ENCODE measurements at places on chromosomes 2 and 18.

GRCh38 chr18:77207540-77207939 is 42.1 kb upstream of the GALR1 start:
- H3K36me3 ChIP-seq: no peaks in the 10 kb centered on the region
- H3K4me3 ChIP-seq: no peak overlapping the region
- peak overlapping the region; percentile 75 for H3K27ac ChIP-seq
- peaks cover 18% of the 10 kb centered on the region for H3K4me1 ChIP-seq
- DNase-seq: no peak

DNA sequence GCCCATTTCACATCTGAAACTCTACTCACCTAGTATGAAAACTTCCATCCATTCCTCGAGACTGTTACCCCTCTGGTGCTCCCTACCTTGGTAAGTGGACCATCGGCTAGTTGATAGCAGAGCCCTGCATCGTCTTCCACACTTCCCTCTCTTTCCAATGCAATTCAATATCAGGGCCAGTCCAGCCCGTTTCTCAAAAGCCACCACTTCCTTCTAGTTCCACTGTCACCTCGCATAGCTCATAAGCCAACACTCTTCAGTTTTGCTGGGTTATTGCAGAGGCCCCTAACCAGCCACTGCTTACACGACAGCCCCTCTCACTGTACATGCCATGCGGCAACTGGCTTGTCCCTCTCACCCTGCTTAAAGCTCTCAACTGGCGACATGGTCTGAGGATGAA is 10.2 kb upstream of the ZNF407 start:
- no peak overlapping the region for H3K4me3 ChIP-seq
- H3K36me3 ChIP-seq: no peaks in the 10 kb centered on the region
- no peaks in the 10 kb centered on the region for H3K27me3 ChIP-seq
- no peak overlapping the region for H3K27ac ChIP-seq
- H3K4me1 ChIP-seq: no peaks in the 10 kb centered on the region

GRCh38 chr2:201244829-201245228 is 15.5 kb upstream of the CASP8 start:
- H3K4me1 ChIP-seq: peaks cover 3% of the 10 kb centered on the region
- no peaks in the 10 kb centered on the region for H3K27me3 ChIP-seq
- H3K27ac ChIP-seq: no peak overlapping the region
- H3K4me3 ChIP-seq: no peak overlapping the region
- no peaks in the 10 kb centered on the region for H3K36me3 ChIP-seq
- peak; percentile 62 for DNase-seq

GRCh38 chr2:236548179-236548921 is 21.3 kb upstream of the ACKR3 start:
- no peak overlapping the region for H3K27ac ChIP-seq
- DNase-seq: no peak
- H3K4me3 ChIP-seq: no peak overlapping the region
- no peaks in the 10 kb centered on the region for H3K27me3 ChIP-seq
- H3K36me3 ChIP-seq: no peaks in the 10 kb centered on the region

DNA sequence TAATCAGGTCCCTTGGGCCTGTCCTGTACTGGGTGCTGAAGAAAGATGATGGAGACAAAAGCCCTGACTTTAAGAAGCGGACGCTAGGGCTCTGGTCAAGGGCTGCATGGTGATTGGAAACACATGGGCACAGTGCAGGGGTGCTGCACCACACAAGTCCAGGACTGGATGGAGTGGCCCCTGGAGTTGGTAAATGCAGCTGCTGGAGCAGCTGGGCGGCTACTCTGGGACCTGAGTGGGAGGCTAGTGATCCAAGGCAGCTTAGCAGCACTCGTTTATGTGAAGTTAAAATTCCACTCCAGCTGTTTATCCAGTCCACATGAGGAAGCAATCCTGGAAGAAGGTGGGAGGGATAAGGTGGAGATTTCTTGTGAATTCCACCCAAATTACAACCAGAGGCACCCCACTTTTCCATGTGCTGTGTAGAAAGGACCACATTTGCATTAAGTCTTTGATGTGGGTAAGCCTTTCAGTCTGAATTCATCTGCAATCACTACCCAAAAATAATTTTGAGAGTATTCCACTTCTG is 24.9 kb downstream of the MERTK start:
- H3K27ac ChIP-seq: no peak overlapping the region
- DNase-seq: no peak
- peaks cover 5% of the 10 kb centered on the region for H3K36me3 ChIP-seq
- H3K4me3 ChIP-seq: no peak overlapping the region

DNA sequence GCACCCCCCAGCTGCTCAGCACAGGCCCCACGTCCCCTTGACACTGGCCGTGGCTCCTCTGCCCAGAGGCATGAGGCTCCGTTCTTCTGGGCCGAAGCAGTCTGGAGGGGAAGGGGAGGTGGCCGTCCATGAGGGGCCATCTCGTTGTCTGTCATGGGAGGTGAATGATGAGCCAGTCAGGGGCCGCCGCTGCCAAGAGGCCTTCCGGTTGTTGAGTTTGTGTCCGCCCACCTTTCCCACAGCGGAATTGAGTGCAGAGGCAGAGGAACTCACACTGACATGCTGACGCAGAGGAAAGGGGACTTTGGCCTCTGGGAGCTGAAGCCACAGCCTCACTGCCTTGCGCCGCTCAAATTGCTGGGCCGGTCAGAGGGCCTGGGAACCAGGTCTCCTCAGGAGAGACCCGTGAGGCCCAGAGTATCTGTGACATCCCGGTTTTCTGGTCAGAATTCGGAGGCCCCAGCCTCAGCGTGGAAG is 268.4 kb downstream of the ATAD2B start:
- H3K4me3 ChIP-seq: no peak overlapping the region
- DNase-seq: no peak
- H3K36me3 ChIP-seq: peaks cover 7% of the 10 kb centered on the region

DNA sequence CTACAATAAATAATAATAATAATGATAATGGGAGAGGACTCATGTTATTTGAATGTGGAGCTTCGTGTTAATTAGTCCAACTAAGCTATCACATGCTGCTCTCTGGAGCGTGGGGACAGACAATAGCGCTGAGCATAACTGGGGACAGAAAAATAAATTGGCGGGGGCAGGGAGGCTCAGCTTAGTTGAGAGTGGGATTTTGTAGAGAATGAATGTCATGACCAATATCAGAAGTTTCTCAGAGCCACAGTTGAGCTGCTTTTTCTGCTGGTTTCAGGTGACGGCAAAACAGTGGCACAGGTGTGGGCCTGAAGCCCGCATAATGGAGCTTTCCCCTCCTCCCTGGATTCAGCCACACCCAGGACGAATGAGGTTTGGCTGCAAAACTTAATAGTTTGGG is 111.1 kb upstream of the CAB39 start:
- no peak overlapping the region for H3K27ac ChIP-seq
- H3K4me3 ChIP-seq: no peak overlapping the region
- H3K36me3 ChIP-seq: no peaks in the 10 kb centered on the region
- no peak for DNase-seq
- no peaks in the 10 kb centered on the region for H3K4me1 ChIP-seq

DNA sequence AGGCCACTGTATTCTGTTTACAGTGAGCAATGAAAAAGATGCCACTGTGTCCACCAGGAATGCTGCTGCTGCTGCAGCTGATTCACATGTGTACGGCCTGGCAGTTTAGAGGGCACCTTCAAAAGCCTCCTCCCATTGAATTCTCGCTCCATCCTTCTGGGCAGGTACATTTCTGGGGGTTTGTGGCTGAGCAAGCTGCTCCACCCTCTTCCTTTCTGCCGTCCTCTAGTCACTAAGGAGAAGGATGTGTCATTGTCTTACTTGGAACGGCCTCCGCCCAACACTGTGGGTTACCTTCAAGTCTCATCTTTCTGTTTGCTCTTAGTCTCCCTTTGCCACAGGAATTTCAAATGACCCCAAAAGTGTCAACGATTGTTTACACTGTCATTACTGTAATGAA is 182.0 kb downstream of the ZBTB7C start:
- H3K27ac ChIP-seq: no peak overlapping the region
- no peaks in the 10 kb centered on the region for H3K27me3 ChIP-seq
- H3K36me3 ChIP-seq: no peaks in the 10 kb centered on the region
- DNase-seq: peak; percentile 55
- peaks cover 56% of the 10 kb centered on the region for H3K4me1 ChIP-seq
- H3K4me3 ChIP-seq: no peak overlapping the region

- DNase-seq: no peak
- no peaks in the 10 kb centered on the region for H3K27me3 ChIP-seq
- H3K27ac ChIP-seq: no peak overlapping the region
- no peaks in the 10 kb centered on the region for H3K36me3 ChIP-seq
Measured at GRCh38 chr2:192047315-192048107, 147.2 kb downstream of the TMEFF2 start.

- no peaks in the 10 kb centered on the region for H3K27me3 ChIP-seq
- DNase-seq: no peak
Measured at GRCh38 chr2:150477347-150477746, 10.1 kb downstream of the RND3 start.

GRCh38 chr2:23380562-23381065 is 4.4 kb upstream of the KLHL29 start:
- H3K27ac ChIP-seq: no peak overlapping the region
- H3K27me3 ChIP-seq: no peaks in the 10 kb centered on the region
- peaks cover 19% of the 10 kb centered on the region for H3K4me1 ChIP-seq
- H3K36me3 ChIP-seq: no peaks in the 10 kb centered on the region
- DNase-seq: no peak

- no peak for DNase-seq
- no peaks in the 10 kb centered on the region for H3K27me3 ChIP-seq
- no peaks in the 10 kb centered on the region for H3K4me1 ChIP-seq
- no peak overlapping the region for H3K4me3 ChIP-seq
Measured at GRCh38 chr2:96521219-96521618, 15.3 kb upstream of the ARID5A start.

GRCh38 chr18:79556829-79557585 is 122.6 kb upstream of the CTDP1 start:
- H3K27me3 ChIP-seq: no peaks in the 10 kb centered on the region
- no peak overlapping the region for H3K27ac ChIP-seq
- no peak for DNase-seq
- H3K4me1 ChIP-seq: no peaks in the 10 kb centered on the region

GRCh38 chr18:32301976-32302743 is 112.3 kb downstream of the MEP1B start:
- H3K4me3 ChIP-seq: no peak overlapping the region
- no peaks in the 10 kb centered on the region for H3K27me3 ChIP-seq
- DNase-seq: no peak
- H3K4me1 ChIP-seq: peaks cover 8% of the 10 kb centered on the region

- no peak overlapping the region for H3K4me3 ChIP-seq
- peaks cover 57% of the 10 kb centered on the region for H3K36me3 ChIP-seq
- no peak for DNase-seq
- no peaks in the 10 kb centered on the region for H3K27me3 ChIP-seq
- H3K27ac ChIP-seq: no peak overlapping the region
- H3K4me1 ChIP-seq: peaks cover 22% of the 10 kb centered on the region
Measured at GRCh38 chr2:98555696-98556095, 52.6 kb downstream of the COA5 start.

DNA sequence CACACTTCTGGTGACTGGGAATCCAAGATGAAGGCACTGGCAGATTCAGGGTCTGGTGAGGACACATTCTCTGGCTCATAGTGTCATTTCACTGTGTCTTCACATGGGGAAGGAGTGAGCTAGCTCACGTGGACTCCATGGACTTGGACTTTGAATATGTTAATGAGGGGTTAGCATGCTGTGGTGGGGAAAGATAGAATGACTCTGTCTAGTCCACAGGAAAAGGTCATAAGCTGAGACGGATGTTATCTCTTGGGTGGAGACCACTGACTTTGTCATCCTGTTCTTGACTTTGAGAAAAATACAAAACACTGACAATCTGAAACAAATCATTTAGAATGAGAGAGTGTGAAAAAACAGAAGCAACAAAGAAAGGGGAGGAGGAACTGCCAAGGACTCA is 145.9 kb downstream of the PIK3C3 start:
- H3K36me3 ChIP-seq: no peaks in the 10 kb centered on the region
- DNase-seq: no peak
- H3K4me3 ChIP-seq: no peak overlapping the region
- no peaks in the 10 kb centered on the region for H3K4me1 ChIP-seq

- no peak for DNase-seq
- no peak overlapping the region for H3K27ac ChIP-seq
- no peaks in the 10 kb centered on the region for H3K36me3 ChIP-seq
Measured at GRCh38 chr2:230913406-230914143, 11.5 kb downstream of the GPR55 start.

DNA sequence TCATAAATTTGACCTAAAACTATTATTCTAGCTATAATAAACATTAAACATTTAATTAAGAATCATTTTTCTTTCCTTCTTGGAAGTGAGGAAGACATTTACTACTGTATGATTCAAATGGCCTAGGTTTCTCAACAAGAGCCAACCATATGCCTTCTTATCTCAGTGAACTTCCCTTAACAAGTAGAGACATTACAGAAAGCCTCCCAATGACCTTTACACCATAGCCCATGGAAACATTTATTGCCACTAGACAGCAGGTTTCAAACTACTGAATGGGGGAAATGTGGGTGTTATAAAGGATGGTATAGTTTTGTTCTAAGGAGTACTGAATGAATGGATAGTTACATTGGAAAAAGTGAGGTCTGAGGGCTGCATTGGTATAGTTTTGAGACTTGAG is 349.4 kb upstream of the SPRED2 start:
- no peak for DNase-seq
- H3K27ac ChIP-seq: no peak overlapping the region
- H3K27me3 ChIP-seq: no peaks in the 10 kb centered on the region
- H3K4me1 ChIP-seq: no peaks in the 10 kb centered on the region
- H3K4me3 ChIP-seq: no peak overlapping the region

DNA sequence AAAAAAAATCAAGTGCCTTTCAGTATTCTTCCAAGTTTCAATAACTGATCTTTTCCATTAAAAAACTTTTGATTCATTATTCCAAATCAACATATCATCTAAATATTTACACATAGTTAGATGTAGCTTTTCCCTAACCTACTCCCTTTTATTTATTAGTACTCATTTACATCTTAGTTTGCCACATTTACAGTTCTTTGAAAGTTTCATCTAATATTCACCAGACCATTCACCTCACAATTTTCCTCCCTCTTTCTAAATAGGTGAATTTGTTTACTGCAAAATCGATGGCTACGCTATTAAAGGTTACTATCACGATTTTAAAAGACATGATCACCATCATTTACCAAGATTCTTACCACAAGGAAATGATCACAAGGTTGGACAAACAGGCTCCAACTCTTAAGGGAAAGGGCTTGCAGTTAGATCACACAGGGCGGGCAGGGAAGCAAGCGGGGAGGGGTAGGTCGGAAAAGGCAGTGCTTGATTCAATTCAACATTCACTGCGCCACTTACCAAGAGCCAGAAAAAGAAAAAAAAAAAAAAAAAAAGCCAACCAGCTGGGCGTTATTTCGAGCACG is 654 bp upstream of the MARCHF7 start:
- no peak for DNase-seq
- peaks cover 15% of the 10 kb centered on the region for H3K36me3 ChIP-seq
- peak overlapping the region; percentile 92 for H3K4me3 ChIP-seq
- H3K4me1 ChIP-seq: peaks cover 33% of the 10 kb centered on the region

GRCh38 chr2:68512966-68513365 is 45.6 kb downstream of the APLF start:
- no peak overlapping the region for H3K27ac ChIP-seq
- H3K4me1 ChIP-seq: no peaks in the 10 kb centered on the region
